ENCODE measurements at places on chromosomes 7 and 10. TPM values are rescaled to one million over a fixed set of nuclear protein-coding genes. Genes with fewer than 3 reads are reported as not detected.
A peak's percentile ranks its signal among the peaks of the same experiment; 100 is the strongest.

The HABP2 gene
- total RNA-seq = 109 TPM

- no peak for DNase-seq
Measured at GRCh38 chr7:50307368-50308032, 3.0 kb downstream of the IKZF1 start.

The C10orf53 gene
- not detected for total RNA-seq

- no peak for DNase-seq
Measured at GRCh38 chr7:44116789-44117666, 6.3 kb downstream of the POLD2 start.

The PVRIG gene
- total RNA-seq = not detected

DNA sequence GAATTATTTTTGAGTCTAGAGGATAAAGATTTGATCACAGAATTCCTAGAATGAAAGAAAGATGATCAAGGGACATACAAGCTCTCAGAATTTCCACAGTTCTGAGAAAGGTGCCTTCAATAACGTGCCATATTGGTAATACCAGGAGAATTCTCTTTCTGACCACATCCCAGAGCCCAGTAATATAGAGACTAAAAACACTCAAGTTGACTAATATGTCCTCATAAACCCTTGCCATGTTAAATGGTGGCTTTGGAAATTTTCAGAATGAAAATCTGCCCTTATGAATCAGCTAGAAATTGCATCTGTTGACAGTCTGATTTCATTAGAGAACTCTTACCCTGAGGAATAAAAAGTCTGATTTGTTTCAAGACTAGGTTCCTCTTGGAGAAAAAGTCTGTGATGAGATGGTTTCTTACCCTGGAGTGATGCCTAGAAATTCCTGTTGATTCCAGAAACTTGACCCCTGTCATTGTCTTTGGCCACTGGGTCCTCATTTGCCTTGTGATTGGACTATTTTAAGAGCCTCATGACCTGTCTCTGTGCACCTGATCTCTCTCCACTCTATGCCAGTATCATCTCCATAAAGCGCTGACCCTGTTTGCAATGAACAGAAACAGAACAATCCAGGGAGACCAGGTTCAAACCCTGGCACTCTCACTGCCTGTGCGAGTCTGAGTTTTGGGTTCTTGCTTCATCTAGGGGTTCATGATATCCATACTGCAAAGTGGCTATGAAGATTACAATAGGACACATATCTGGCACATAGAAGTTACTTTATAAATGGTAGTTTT lies 3.3 kb downstream of the IL2RA start:
- DNase-seq = no peak

- DNase-seq = no peak
Measured at GRCh38 chr10:76296957-76297356, 865.5 kb downstream of the LRMDA start.

- DNase-seq = no peak
Measured at GRCh38 chr7:7895754-7896153, 72.8 kb upstream of the GLCCI1 start.

The COL17A1 gene
- 7.5 TPM for total RNA-seq

The MYL10 gene
- 0.60 TPM for total RNA-seq

DNA sequence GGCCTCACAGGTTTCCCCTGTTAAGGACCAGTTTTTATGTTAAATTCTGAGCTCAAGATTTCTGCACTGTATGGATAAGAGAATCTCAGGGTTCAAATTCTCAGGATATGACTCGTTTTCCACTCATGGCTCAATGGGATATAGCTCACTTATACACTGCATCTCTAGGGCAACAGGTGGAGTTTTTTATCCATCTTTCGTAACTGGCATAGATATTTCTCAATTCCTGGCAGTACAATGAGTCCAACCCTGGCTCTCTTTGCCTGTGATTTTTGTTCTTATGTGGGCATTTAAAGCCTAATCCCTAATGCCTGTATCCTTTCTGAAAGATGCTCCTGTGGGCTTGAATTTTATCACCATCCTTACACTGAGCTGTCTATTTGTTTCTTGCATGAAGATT lies 7.6 kb downstream of the CCDC172 start:
- DNase-seq = no peak

The ATG9B gene
- total RNA-seq = 0.64 TPM

The MSMB gene
- total RNA-seq = 2.2 TPM

- DNase-seq = no peak
Measured at GRCh38 chr7:2431260-2431867, 28.0 kb downstream of the CHST12 start.

GRCh38 chr10:51074238-51075028 lies at the start of gene PRKG1:
TSS of gene PRKG1 (plus strand) at chr10:51074487.
- DNase-seq = peak; percentile 77

DNA sequence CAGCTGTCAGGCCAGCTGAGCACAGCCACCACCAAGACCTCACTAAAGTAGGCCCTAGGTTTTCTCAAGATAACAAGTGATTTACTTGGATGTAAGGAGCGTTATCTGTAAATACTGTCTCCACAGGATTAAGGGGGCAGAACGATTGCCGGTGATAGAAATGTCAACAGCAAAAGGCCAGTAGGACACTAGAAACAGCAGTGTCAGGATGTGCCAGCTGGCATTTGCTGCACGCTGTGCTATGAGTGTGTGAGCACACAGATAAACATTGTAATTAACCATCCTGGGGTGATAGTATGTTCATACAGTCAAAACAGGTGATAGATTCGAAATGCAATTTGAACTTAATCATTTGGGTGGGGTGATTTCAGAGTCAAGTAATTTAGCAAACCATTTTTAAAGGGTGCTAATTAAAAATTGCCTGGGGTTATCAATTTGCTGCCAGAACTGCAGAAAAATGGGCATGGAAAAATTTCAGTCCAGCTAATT lies 36.3 kb upstream of the NOBOX start:
- peak; percentile 23 for DNase-seq

GRCh38 chr10:97025613-97026242 lies 160.0 kb downstream of the SLIT1 start:
- peak; percentile 49 for DNase-seq

- no peak for DNase-seq
Measured at GRCh38 chr7:36313607-36314006, 76.1 kb upstream of the ANLN start.

DNA sequence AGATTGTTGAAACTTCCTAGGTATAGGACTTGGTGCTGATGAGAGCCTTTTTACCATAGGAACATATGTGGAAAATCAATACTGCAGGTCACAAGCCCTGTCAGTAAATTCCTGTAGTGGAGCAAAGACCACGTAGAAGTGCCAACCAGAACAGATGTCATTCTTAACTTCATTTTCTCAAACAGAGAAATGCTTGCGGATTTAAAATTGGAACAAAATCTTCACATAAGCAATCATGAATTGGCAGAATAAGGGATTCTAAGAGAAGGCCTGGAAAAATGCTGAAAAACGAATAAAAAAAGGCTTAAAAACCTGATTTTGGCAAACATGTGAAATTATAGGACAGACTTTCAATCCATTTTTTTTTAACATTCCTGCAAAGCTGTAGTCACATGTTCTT lies 80.8 kb upstream of the SMIM30 start:
- no peak for DNase-seq

- no peak for DNase-seq
Measured at GRCh38 chr7:18626086-18626485, 130.5 kb downstream of the HDAC9 start.

The CYP26C1 gene
- not detected for total RNA-seq

- DNase-seq = no peak
Measured at GRCh38 chr7:74560086-74560719, 97.3 kb upstream of the GTF2I start.

DNA sequence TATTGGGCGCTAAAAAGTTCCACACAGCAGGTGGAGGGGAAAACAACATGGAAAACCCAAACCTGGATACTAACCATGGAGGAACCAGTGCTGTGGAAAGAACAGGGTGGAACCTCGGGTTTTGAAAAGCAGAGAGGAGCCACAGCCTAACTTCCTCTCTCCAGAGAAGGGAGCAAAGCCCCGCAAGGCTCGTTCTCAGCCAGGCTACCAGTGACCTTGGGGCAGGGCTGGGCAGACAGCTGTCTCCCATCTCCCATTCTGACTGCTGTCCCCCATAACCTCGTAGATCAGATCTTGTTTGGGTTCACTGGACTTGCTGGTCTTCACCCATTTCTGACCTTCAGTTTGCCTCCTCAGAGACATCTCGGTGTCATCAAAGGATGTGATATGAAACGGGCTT lies 47.5 kb upstream of the FGFR2 start:
- no peak for DNase-seq

DNA sequence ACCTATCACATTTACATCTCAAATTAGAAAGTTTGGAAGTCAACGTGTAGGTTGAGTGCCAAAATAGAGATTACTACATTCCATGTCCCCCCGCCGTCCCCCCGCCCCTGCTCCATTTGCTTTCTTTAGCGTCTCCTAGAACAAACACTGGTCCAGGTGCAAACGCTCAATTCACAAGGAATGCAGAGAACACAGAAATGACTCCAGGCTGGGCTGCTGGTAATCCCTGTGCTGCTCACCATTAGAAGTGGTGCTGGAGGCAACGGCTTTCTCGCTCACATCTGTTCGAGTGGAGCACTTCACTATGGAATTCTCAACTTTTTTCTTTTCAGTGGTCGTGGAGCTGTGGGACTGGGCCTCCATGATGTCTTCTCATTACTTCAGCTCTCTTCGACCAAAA lies 14.1 kb downstream of the GLI3 start:
- DNase-seq = no peak

DNA sequence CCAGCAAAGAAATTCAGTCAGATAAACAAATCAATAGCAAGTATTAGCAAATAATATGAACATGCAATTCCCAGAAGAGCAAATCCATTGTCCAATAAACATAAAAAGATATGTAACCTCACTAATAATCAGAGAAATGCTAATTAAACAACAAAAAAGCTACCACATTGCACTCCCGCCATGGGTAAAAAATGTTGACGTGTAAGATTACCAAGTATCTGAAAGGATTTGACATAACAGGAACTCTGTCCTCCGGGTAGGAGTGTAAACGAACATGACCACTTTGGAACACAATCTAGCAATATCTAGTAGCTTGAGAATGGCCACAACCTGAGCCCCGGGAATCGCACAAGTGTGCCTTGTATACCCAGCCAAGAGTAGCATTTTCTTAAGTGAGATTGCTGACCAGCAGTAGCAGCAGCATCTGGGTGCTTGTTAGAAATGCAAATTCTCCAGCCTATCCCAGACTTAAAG lies 31.6 kb downstream of the DYDC1 start:
- no peak for DNase-seq

DNA sequence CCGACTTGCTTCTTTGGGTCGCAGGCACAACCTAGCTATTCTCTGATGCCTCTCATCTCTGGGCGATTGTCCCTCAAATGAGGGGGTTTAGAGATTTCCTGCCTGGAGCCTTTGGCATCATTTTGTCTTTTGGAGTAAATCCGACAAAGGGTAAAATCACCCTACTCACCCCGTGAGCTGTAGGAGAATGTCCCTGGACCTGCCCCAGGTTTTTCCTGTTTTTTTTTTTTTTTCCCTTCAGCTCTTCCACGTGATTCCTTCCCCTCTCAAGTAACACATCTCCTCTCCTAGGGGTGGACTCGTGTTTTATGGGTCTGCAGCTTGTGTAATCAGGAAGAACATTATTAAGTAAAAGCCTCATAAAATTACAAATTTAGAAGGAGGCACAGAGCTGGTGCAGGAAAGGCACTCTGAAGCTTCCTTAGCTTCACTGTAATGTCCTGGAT lies 128.4 kb upstream of the ZNF746 start:
- peak; percentile 15 for DNase-seq

DNA sequence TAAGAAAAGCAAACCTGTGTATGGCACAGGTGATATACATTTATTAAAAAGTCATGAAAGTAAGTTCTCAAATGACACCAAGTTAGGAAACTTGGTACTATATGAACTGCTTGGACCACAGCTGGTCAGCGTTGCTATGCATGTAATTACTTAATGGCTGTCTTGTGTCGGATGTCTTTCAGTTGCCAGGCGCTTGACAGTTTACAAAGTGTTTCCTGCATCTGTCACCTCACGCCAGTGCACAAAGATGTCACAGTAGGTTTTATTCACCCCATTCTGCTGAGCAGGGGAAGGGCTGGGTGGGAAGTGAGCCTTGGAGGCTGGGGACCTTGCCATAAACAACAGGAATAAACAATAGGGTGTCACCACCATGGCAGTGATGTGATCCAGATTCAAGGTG lies 35.8 kb downstream of the ADAM12 start:
- no peak for DNase-seq

The STAG3 gene
- total RNA-seq = 0.20 TPM

DNA sequence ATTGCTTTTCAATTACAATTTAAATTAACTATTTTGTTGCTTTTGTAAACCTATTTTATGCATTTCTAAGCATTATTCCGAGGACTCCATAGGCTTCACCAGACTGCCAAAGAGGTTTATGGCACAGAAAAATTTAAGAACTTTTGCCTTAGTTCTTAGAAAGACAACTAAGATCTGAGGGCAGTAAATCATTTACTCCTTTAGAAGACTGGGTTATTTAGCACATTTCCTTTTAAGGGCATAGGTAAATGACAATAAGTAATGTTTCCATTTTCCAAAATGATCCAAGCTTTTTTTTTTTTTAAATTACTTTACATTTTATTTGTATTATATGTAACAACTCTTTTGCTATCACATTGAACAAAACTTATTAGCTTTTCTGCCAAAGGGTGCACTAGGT lies 15.0 kb upstream of the STEAP4 start:
- no peak for DNase-seq

DNA sequence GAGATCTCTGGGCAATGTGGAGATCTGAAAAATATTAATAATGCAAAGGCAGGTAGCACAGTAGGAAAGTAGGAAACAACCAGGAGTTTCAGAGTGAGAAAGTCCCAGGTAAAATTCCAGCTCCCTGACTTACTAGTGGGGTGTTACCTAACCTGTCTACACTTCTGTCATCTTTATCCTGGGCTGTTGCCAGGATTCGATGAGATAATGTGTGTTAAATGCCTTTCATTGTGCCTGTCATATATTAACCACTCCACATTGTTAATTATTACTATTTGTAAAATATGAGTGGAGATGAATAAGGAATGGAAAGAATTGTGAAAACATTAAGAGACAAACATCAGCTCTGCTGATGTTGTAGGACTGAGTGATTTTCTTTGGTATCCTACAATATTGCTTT lies 50.0 kb upstream of the FRMD4A start:
- DNase-seq = no peak

The ITIH5 gene
- total RNA-seq = 22.8 TPM

DNA sequence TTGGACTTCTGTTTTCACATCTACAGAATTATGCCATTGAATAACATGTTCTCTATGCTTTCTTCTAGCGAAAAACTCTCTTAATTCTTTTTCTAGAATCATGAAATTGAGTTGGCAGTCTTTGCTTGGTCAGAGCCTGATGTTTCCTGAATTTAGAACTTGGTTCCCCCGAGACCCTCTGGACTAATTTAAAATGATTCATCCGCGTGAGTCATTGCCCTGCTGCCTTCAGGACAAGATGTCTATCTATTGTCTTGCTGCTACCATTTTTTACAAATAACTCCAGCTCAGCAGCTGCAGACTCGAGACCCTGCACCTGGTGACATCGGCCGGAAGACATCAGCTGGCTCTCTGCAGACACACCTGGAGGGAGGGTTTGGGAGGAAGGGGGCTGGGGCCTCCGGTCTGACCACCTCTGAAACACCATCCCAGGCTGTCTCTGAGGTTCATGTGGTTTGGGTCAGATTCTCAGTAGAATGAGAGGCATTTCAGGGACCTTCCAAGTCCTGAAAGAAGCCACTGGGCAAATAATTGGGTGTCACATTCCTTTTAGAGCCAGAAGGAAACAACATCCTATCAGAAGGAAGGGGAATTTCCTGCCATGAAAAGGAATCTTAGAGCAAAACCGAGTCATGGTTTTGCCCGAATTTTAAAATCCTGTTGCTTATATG lies 20.9 kb upstream of the KLF6 start:
- DNase-seq = peak; percentile 40

- no peak for DNase-seq
Measured at GRCh38 chr7:46559194-46559832, 638.2 kb upstream of the IGFBP3 start.
